Activated CD4-positive, CD25-positive, alpha-beta regulatory T cell (primary cell): ENCODE measurements at places on chromosomes 6 and 20.

- DNase-seq: no peak
These were observed 10.7 kb upstream of the MYLK2 start for GRCh38 chr20:31808481-31808880.

DNA sequence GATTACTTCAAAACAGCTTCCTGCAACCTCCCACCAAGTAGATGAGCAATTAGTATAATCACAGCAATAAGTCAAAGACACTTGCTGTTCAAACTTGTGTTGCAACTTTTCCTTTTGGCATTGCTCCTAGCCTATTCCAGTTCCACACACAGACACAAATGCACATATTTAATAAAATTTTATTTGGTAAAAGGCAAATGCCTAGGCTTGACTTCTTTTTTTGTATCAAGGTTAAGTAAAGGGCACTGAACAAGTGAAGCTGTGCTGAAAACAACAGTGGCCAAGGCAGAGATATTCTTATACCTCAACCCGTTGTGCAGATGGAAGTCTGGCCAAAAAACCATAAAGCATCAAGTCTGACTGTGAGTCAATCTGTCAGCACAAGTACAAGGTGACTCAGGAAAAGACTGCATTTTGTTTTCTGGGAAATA lies 708.4 kb upstream of the CITED2 start:
- no peak for DNase-seq

- DNase-seq: no peak
These were observed 80.0 kb upstream of the ARG1 start for GRCh38 chr6:131492932-131493573.

- DNase-seq: no peak
These were observed 179.6 kb upstream of the SPTLC3 start for GRCh38 chr20:12829170-12829569.

DNA sequence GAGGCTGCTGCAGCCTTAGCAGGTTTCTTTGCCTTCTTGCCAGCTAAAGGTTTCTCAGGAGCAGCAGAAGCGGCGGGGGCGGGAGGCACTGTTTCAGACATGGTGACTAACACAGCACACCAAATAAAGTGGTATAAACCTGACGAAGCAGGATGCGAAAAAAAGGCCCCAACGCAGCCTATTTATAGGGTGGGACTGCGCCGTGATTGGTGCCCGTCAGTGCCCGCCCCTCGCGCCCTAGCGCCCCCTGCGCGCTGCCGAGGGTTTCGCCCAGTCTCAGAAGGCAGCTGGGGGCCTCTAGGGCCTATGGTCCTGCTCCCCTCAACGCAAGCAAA lies 55.0 kb downstream of the TRIM38 start:
- DNase-seq: peak; percentile 42

DNA sequence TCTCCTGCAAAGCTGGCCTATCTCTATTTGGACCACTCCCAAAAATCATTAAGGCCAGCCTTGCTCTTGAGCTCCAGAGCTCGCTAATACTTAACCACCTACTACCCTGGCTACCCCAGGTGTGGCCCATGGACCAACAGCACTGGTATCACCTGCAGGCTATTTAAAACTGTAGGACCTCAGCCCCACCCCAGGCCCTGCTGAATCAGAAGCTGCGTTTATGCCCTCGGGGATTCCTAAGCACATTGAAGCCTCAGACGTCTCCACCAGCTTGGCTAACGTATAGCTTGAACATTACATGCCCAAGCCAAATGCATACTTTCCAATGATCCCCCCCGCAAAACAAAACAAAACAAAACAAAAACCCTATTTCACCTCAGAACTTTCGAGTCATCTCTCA lies 19.7 kb upstream of the SPAG4 start:
- no peak for DNase-seq

- no peak for DNase-seq
These were observed 171.4 kb upstream of the RSPO3 start for GRCh38 chr6:126947070-126947469.

DNA sequence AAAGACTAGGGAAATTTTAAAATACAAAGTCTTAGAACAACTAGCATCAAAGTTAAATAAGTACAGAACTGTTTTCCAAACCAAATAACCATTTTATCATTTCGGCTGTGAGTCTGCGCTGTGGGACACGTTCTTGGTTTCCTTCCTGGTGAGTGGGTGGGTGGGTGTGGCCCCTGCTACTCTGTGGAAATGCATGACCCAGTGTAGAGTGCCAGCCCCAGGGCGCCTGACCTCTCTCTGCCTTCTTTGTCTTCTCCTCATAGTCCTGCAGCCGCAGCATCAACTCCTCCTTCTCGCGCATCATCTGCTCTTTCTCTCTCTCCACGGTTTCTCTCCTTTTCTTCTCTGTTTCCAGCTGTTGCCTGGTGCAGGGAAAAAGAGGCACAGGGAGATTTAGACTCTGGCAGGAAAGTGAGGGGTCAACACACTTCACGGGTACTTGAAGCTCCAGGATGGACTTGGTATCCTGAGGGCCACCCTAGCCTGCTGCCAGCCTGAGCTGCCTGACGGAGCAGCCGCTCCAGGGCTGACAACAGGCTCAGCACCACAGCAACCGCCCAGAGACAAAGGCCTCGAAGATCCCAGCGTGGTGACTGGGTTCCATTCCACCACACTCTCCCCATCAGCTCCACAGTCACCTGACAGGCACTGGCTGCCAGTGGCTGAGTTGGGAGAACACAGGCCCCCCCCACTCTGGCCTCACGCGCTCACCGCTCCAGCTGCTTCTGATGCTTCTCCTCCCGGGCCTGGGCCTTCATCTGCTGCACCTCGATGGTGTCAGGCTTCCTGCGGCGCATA lies 48.4 kb downstream of the EZR start:
- no peak for DNase-seq

DNA sequence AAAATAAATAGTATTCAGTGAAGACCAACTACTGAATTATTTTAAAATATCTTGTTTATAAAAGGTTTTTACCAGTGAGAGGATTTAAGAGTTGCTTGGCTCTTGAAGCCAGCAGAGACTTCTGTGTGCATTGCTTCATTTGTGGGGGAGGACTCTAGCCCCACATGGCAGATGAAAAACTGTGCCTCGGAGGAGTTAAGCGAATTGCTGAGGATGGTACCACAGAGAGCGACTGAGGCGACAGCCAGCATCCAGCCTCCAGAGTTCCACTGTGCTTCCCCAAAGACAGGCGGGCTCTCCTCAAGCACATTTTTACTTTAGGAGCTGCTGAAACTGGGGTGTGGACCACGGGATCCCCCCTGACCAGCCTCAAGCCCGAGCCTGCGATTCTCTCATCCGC lies 80.7 kb downstream of the THBS2 start:
- DNase-seq: no peak

- DNase-seq: no peak
These were observed 21.7 kb downstream of the ARMC2 start for GRCh38 chr6:108869876-108870275.

DNA sequence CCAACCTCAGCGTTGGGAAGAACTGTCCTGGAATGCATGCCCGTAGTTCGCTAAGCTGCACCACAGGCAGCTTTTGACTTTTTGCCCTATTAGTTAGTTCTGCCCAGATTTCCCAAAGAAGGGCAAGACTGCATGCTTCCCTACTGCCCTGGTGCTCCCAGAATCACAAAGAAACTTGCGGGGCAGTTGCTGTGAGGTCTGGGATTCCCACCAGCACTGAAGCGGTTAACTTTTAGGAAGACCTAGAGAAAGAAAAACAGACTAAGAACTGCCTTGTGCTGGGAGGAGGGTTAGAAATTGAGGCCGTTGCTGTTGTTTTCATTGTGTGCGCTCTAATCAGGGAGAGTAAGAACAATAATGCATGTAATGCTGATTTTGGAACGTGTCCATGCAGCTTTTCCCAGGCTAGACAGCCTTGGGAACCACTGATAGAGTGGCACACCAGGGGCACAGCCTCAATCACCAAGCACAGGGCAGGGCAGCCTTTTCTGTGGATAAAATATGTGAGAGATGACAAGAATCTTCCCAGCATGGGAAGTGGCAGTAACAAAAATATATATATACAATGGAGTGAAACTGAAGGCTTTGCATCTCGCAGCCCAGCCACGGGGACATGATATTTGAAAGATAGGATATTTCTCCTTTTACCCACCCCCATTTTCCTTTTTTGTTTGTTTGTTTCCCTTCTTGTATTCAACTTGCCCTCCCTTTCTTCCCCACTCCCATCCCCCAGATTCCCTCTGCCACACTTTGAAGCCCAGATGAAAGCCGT lies 137.7 kb upstream of the HEY2 start:
- DNase-seq: no peak

DNA sequence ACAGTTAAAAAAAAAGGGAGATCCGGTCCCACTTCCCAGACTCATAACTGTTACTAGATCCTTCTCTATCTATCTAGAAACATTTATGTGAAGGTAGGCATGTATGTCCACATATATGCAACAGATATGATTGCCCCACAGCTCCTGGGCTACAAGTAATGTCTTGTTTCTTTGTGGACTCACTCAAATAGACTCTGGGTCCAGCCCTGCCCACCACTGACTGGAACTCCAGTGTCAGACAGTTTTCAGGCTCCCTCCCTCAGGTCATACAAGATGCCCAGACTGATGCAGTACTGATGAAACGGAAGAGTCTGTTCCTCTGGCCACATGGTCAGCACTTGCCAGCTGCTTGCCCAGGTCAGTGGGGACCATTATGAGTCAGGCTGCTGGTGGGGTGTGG lies 30.8 kb upstream of the IER3 start:
- DNase-seq: no peak

DNA sequence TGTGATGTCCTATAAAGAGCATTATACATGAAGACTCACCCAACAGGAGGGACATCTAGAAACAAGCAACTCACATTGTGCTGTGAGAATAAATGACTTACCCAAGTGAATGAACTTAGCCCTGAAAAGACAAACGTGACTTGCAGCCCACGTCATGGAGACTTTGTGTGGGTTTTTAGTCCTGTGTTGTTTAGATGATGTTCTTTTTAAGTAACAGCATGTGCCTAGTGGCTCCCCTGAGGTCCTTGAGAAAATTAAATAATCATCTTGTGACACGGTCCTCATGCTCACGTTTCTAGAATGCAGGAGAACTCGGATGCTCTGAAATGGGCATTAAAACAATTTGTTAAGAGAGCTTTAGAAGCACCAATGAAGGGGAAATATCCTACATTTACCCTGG lies 165.1 kb downstream of the SASH1 start:
- DNase-seq: no peak

DNA sequence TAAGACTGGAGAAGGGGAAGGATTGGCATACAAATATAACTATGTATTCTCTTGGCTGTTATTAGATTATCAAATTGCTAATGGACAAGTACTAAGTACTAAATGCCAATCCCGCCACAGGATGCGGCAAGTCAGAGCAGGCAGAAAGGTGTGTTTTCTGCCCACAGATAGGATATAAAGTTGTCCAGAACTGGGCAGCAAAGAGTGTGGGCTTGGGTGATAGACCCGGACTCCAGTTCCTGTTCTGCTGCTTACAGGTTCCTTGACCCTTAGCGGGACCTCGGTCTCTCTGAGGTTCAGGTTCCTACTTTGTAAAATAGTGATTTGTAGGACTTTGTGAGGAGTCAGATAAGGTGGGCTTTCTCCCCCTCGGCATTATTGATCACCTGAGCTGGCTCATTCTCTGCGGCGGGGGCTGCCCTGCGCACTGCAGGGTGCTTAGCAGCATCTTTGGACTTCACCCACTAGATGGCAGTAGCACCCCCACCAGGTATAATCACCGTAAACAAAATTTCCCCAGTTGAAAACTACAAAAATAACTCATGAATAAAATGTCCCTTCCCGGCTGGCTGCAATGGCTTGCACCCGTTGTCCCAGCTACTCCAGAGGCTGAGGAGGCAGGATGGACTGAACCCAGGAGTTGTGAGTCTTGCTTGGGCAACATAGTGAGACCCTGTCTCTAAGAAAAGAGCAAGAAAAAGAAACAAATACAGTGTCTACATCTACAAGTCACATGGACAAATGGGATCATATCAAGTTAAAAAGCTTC lies 193.1 kb downstream of the DOK5 start:
- no peak for DNase-seq

DNA sequence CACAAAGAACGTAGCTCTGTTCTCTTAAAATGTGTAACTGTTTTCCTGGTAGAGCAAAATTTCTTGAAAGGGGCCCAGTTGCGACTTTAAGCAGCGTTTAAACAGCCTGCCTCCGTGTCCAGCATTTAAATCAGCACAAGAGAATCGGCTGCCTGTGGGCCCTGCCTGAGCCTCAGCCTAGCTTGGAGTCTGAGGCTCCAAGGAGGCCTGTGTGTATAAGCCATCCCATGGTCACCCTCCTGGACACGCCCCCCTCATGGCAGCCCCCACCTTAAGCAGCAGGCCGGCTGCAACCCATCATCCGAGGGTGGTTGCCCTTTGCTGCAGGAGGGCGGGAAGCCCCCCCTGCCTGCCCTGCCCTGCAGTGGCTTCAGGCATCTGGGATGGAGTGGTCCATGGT lies 18.9 kb downstream of the SDCBP2 start:
- no peak for DNase-seq

GRCh38 chr20:1346315-1346969 lies 17.5 kb upstream of the SDCBP2 start:
- DNase-seq: no peak
